ENCODE measurements at places on chromosomes 4 and X. TPM values are rescaled to one million over a fixed set of nuclear protein-coding genes. Genes with fewer than 3 reads are reported as not detected.
A peak's percentile ranks its signal among the peaks of the same experiment; 100 is the strongest.

GRCh38 chrX:87265518-87265917 lies 252.1 kb upstream of the KLHL4 start:
- DNase-seq = no peak

DNA sequence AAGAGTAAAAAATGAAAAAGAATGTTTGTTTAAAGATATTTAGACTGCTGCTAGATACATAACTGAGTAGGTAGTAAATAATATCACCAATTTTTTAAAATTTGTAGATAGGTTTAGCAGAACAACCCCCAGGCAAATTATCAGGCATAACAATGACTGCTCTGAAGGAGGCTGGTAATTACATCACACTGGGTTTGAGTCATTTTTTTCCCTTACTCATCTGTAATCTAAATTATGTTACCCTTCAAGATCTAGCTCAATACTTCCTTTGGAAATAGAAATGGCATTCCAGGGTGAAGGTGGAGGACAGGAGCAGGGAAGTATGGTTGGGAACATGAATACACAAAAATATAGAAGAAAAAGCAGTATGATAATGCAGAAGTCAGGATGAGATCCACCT lies 431.6 kb upstream of the MAOA start:
- DNase-seq = no peak

- no peak for DNase-seq
Measured at GRCh38 chr4:35189988-35190613, 1054.2 kb downstream of the ARAP2 start.

- peak; percentile 0 for DNase-seq
Measured at GRCh38 chr4:91058345-91058744, 931.2 kb downstream of the CCSER1 start.

DNA sequence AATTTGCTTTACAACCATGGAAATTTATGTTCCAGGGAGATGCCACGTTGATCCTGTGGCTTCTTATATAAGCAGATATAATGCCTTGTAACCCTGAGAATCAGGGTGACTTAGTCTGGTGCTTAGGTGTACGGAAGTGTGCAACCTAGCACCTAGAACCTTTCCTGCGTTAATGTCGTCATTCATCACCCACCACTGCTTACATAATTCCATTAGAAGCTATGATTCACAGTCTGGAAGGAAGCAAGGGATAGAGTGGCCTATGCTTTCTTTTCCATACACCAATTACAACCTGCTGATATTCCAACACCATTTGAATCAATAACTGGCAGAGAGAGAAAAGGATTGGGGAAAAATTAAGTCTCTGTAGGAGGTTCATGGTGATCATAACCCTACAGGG lies 17.3 kb upstream of the CXCL8 start:
- no peak for DNase-seq

DNA sequence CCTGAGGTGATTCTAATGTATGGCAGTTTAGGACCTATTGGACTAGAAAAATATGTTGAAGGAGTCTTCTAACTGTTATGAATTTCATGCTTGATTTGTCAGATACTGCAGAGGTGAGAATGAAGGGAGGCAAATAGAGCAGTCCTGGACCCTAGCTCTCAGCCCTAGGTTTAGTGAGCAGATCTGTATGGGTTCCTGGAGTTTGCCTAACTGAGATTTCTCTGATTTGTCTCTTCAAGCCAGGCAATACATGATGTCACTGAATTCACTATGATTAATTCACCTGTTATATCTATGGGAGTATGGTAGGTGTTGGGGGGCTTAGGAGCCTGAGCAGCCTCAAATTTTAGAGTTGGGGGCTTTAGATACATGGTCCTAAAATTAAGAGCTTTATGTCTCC lies 2.6 kb downstream of the MND1 start:
- DNase-seq = no peak

- DNase-seq = no peak
Measured at GRCh38 chrX:134002921-134003615, 17.7 kb upstream of the GPC3 start.

GRCh38 chrX:31212856-31213748 lies 141.3 kb upstream of the FTHL17 start:
- DNase-seq = no peak

DNA sequence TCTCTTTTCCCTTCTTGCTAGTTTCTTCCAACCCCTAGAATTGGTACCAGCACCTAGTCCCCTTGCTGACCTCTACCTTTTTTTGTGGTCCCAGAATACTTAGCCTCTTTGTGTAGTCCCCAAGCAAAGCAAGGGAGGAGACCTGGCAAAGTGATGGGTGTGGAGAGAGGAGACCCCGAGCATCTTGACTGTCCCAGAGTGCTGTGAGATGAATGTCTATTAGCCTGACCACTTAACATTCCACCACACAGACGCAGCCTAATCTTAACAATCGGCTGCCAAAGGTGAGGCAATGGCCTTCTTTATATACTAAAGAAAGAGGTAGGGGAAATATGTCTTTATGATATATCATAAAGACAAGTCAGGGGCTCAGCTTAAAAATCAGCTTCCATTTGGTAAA lies 55.9 kb downstream of the TRIM2 start:
- DNase-seq = no peak

GRCh38 chr4:56434599-56435139 lies 746 bp downstream of the PPAT start:
- DNase-seq = peak; percentile 58

DNA sequence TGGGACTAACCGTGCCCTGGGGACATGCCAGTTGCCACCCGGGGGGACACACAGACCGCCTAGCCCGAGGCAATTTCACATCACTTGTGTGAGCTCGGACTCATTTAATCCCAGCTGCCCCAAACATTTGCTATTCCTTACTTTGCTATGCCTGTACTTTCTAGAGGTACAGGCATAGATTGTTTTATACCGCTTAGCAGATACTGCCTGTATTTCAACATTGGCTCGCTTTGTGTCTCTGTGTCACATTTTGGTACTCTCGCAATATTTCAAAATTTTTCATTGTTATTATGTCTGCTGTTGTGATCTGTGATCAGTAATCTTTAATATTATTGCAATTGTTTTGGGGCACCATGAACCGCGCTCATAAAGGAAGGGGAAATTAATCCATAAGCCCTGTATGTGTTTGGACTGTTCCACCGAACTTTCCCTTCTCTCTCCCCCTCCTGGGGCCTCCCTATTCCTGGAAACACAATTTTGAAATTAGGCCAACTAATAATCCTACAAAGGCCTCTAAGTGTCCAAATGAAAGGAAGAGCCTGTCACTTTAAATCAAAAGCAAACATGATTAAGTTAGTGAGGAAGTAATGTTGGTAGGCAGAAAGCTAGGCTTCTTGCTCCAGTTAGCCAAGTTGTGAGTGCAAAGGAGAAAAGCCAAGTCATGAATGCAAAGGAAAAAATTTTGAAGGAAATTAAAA lies 568 bp upstream of the CASP6 start:
- no peak for DNase-seq

DNA sequence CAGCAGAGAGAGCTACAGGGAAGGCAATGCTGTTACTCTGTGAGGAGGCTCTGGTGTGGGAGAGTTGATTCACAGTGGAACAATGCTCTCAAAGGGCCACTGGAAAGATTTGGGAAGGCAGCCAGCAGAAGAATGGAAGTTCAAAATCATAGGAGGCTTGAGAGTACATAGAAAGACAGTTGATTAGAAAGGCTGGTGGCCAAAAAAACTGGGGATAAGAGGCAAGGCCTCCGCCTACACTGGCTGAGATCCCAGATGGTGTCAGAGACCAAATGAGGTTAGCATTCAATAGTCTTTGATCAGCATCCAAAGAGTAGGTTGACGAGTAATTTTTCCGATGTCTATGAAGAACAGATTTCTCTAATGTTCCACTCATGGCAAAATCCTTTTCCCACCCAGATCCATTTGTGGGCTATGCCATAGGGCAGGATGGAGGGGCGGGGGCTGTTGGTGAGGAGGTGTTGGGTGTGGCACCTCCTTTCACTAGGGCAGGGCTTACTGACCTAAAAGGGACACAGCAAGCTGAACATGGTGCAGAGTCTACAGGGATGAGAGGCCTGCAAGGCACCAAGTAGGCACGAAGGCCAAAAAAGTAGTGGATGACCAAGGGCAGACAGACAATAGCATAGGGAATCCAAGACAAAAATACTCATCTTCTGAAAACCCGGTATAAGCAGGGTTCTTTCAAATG lies 15.1 kb downstream of the TEC start:
- peak; percentile 82 for DNase-seq

DNA sequence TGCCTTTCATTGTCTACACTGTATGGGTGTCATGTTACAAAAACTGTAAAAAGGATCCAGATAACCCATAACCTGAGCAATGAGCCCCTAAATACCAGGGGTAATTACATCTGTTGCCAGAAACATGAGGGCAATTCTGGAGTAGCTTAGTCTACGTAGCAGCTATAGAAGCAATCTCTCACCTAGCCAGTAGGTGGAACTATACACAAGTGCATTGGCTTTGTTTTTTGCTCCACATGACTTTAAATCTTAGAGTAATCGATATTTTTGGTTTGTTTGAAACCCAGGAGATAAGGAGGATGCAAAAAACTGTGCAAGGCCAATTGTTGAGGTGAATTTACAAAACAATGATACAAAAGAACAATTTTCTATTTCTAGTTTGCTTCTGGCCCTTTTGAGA lies 57.5 kb downstream of the GPR82 start:
- DNase-seq = peak; percentile 56

The ERAS gene
- total RNA-seq = not detected

The GYPA gene
- not detected for total RNA-seq

The LUZP4 gene
- total RNA-seq = not detected

The PHKA1 gene
- total RNA-seq = 3.3 TPM

The FREM3 gene
- not detected for total RNA-seq

The SYNPO2 gene
- 1.7 TPM for total RNA-seq

The ARR3 gene
- total RNA-seq = not detected

All from IMR-90 (cell line).